ENCODE measurements at places on chromosomes 1 and 21.

GRCh38 chr1:198909973-198910372 lies 271.1 kb downstream of the PTPRC start:
- no peak for DNase-seq

- no peak for DNase-seq
These were observed 104.2 kb downstream of the SIM2 start for GRCh38 chr21:36803051-36803645.

- no peak for DNase-seq
These were observed 788 bp upstream of the EDEM3 start for GRCh38 chr1:184755226-184756065.

- DNase-seq, result no peak
These were observed 29.8 kb downstream of the COL6A1 start for GRCh38 chr21:46011267-46011967.

- DNase-seq, result no peak
These were observed 529.9 kb upstream of the CAMK1G start for GRCh38 chr1:209053587-209053986.

- DNase-seq, result no peak
These were observed 71.7 kb downstream of the SNX7 start for GRCh38 chr1:98732985-98733781.

DNA sequence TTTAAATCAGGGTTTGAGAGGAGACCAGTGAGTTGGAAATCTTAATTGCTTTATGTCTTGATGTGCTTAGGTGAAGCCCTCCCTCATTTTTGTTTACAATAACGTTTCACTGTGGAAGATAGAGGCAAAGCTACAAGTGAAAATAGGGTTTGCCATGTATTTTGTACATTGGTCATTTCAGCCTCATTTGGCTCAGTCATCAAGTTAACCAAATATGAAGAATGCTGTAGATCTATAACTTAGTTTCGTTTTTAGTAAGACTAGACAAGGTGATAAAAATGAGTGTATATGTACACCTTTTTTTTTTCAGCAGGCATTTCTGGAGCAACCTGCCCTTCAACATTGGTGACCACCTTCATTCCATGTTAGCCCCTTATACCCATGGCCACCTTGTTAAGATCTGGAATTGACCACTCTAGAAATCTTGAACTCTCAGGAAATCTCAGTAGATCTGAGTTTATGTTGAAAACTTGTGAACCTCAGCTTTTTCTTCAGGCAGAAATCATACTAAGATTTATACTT lies 2.9 kb downstream of the NFYC start:
- DNase-seq, result no peak

- DNase-seq, result no peak
These were observed 13.0 kb upstream of the ARHGAP29 start for GRCh38 chr1:94250341-94250740.

DNA sequence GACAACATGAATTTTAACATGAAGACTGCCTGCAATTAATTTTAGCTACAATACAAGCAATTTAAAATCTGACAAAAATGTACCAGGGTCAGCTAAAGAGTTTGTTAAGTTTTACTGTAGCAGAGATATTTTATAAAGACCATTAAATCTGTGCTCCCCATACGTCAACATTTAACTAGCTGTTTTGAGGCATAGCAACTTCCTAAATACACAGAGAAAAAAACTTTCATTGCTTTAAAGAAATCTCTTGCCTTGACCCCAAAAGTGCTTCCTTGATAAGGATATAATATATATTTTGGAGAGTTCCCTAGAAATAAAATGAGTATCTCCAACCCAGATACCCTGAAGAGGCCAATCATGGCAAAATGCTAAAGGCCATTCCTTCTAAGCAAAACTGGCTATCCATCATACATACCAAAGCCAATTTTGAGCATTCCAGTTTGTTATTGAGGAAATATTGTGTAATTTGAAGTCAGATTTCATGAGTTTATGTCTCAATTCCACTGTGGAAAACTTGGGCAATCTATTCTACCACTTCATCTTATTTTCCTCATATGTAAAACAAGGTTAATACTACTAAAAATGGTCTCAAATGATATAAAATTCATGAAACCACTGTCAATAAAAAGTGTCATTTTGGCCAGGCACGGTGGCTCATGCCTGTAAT lies 19.1 kb downstream of the ASPM start:
- no peak for DNase-seq

GRCh38 chr1:87588495-87588894 lies 259.8 kb downstream of the LMO4 start:
- DNase-seq, result no peak

- DNase-seq, result no peak
These were observed 14.1 kb upstream of the KLHDC8A start for GRCh38 chr1:205370780-205371179.

- no peak for DNase-seq
These were observed 34.7 kb upstream of the RIPK4 start for GRCh38 chr21:41801321-41802197.

GRCh38 chr1:61439234-61439633 lies 285.7 kb downstream of the TM2D1 start:
- no peak for DNase-seq

DNA sequence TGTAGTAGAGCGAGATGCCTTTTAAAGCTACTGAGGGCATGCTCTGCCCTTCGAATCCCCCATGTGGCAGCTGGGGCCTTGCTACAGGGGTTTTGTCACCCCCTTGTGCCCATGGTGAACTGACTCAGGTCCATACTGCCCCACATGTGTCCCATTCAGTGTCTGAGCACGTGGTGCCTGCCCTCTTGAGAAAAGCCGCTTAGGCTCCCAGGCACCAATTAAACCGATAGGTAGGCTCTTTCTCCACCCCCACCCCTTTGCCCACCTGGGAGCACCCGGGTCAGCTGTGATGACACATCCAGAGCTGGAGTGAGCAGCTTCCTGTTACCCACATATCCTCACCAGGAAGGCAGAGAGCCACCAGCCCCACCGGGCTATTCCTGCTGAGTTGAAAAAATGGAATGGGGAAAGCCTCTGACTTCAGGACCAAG lies 30.5 kb downstream of the TMCC2 start:
- DNase-seq, result no peak

- DNase-seq, result no peak
These were observed 5.8 kb downstream of the TTC13 start for GRCh38 chr1:230972855-230973271.

- peak; percentile 65 for DNase-seq
These were observed at the start of gene RIPK4 for GRCh38 chr21:41766883-41767605. TSS of gene RIPK4 (minus strand) at chr21:41767052. CDS start at chr21:41767041, 11 bp downstream.

- DNase-seq, result peak; percentile 61
These were observed 61.2 kb upstream of the MCOLN3 start for GRCh38 chr1:85109475-85109874.

DNA sequence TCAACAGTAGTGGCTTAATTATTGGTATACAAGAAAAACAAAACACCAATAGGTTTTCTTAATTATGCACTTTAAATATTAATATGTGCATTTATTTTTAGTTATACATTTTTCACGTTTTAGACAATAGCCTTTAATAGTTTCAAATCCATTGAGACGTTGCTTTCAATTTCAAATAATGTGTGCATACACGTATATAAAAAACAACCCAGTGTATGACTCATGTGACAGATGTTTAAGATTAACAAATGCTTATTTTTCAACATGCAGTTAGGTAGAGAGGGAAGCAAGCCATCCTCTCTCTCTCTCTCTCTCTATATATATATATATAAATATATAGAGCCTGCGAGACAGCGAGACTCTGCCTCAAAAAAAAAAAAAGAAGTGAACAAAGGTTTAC lies 24.3 kb downstream of the EYA3 start:
- DNase-seq, result no peak

DNA sequence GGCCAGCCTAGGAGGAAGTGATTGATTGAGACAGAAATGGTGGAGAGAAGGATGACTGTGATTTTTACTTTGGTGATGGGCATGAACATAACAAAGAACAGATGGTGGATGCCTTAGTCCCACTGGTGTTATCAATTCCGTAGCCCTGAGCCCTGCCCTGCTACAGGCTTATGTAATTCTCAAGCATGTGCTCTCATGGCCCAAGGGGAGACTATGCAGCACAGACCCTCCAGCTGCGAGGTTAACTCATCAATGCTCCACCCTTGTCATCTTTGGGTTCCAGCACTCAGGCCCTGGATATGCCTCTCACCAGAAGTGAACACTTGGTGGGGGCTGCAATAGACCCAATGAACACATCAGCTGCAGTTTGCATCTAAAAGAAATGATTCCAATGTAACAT lies 62.7 kb upstream of the LRRC8D start:
- DNase-seq, result no peak

DNA sequence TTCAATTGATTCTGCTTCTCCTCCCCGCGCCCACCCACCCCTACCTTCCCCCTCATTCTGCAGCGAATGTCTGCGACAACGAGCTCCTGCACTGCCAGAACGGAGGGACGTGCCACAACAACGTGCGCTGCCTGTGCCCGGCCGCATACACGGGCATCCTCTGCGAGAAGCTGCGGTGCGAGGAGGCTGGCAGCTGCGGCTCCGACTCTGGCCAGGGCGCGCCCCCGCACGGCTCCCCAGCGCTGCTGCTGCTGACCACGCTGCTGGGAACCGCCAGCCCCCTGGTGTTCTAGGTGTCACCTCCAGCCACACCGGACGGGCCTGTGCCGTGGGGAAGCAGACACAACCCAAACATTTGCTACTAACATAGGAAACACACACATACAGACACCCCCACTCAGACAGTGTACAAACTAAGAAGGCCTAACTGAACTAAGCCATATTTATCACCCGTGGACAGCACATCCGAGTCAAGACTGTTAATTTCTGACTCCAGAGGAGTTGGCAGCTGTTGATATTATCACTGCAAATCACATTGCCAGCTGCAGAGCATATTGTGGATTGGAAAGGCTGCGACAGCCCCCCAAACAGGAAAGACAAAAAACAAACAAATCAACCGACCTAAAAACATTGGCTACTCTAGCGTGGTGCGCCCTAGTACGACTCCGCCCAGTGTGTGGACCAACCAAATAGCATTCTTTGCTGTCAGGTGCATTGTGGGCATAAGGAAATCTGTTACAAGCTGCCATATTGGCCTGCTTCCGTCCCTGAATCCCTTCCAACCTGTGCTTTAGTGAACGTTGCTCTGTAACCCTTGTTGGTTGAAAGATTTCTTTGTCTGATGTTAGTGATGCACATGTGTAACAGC lies 339.9 kb downstream of the NTNG1 start:
- DNase-seq, result no peak
